Vagina (tissue), 2 donors: ENCODE measurements at places on chromosomes 11 and 22.
A peak's percentile ranks its signal among the peaks of the same experiment; 100 is the strongest.

DNA sequence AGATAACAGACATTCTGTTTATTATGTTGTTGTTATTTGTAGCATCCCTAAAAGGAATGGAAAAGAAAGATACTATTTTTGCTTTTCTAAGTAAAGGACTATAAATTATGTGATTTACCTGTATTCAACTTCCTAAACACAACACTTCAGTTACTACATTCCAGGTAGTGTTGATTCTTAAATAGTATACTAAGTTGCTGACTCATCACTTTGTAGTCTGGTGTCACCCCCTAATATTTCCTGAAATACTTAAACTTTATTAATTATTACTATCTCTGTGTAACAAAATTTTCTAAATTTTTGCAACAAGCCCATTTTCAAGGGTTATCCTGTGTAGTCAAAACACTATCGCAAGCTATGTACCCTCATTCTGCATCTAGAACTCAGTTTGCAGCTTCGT, 7.0 kb downstream of the SYTL2 start:
- no peaks in the 10 kb centered on the region for H3K27me3 ChIP-seq
- H3K36me3 ChIP-seq = no peaks in the 10 kb centered on the region
- no peaks in the 10 kb centered on the region for H3K4me1 ChIP-seq
- DNase-seq = no peak
- no peak overlapping the region for H3K4me3 ChIP-seq
- H3K27ac ChIP-seq = no peak overlapping the region

GRCh38 chr11:61053191-61053590, 49.1 kb upstream of the CD5 start:
- no peaks in the 10 kb centered on the region for H3K4me1 ChIP-seq
- no peak overlapping the region for H3K4me3 ChIP-seq
- no peaks in the 10 kb centered on the region for H3K36me3 ChIP-seq
- no peaks in the 10 kb centered on the region for H3K27me3 ChIP-seq
- no peak for DNase-seq
- H3K27ac ChIP-seq = no peak overlapping the region

DNA sequence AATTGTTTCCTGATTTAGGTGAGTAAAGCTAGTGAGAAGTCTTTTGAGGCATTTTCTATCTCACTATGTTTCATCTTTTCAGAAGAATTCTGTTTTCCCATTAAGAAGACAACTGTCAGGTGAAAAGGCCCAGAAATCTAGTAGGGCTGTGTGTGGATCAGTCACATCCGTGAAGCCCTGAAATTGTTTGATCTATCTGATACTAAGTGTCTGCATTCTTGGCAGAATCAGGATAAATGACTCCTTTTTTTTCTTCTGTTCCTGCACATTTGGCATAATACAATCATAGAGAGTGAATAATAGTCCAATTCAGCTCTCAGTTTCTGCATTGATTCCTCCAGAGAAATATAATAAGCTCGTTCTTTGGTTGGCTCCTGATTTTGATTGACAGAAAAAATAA, 208.3 kb downstream of the NAV2 start:
- no peaks in the 10 kb centered on the region for H3K27me3 ChIP-seq
- H3K4me1 ChIP-seq = peaks cover 11% of the 10 kb centered on the region
- no peak overlapping the region for H3K4me3 ChIP-seq
- no peaks in the 10 kb centered on the region for H3K36me3 ChIP-seq
- DNase-seq = no peak

- no peak overlapping the region for H3K4me3 ChIP-seq
- no peaks in the 10 kb centered on the region for H3K36me3 ChIP-seq
- H3K4me1 ChIP-seq = peaks cover 28% of the 10 kb centered on the region
- no peak for DNase-seq
- no peak overlapping the region for H3K27ac ChIP-seq
These were observed 130.2 kb downstream of the TRIM44 start for GRCh38 chr11:35792846-35793192.

GRCh38 chr22:43245717-43246116, 58.8 kb upstream of the TTLL12 start:
- no peaks in the 10 kb centered on the region for H3K27me3 ChIP-seq
- no peaks in the 10 kb centered on the region for H3K4me1 ChIP-seq
- no peak overlapping the region for H3K27ac ChIP-seq
- DNase-seq = no peak
- H3K4me3 ChIP-seq = no peak overlapping the region
- H3K36me3 ChIP-seq = no peaks in the 10 kb centered on the region

DNA sequence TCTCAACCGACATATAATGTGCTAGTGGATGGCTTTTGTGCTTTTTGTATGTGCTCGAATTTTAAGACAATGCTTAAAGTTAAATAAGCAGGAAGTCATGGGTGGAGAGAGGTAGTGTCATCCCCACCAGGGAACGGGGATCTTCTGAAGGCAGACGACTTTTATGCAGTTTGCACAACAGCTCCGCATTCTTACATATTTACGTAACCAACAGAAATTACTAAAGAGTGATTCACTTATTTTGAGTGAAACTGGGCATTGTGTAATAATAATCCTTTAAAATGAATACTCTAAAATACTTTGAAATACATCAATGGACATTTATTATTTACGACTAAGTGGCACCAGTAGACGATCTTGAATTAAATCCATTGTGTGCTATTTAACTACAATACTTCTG, 305.1 kb downstream of the CNTN5 start:
- no peak overlapping the region for H3K4me3 ChIP-seq
- H3K36me3 ChIP-seq = no peaks in the 10 kb centered on the region

GRCh38 chr11:7977232-7977917, 9.8 kb upstream of the EIF3F start:
- DNase-seq = no peak
- no peaks in the 10 kb centered on the region for H3K27me3 ChIP-seq
- no peak overlapping the region for H3K27ac ChIP-seq
- H3K4me3 ChIP-seq = no peak overlapping the region

- no peaks in the 10 kb centered on the region for H3K27me3 ChIP-seq
- no peaks in the 10 kb centered on the region for H3K36me3 ChIP-seq
- H3K27ac ChIP-seq = no peak overlapping the region
- DNase-seq = no peak
- H3K4me1 ChIP-seq = no peaks in the 10 kb centered on the region
These were observed 726.1 kb downstream of the FAM181B start for GRCh38 chr11:82007521-82007920.

DNA sequence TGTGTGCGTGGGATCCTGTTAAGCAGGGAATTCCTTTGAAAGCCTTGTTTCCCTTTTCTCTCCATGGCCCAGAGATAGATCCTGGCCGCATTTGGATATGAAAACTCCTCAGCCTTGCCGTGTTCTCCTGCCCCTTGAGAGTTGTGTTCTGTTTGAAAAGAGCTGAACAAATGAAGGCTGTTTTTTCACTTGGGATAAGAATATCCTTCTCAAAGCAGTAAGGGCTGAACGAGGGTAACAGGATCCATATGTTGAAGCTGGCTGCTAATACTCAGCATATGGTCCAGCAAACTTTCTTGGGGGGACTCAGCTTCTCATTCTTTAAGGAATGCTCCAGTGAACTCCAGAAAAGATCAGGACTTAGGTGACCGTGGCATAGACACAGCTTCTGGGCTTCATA, 114.5 kb upstream of the TTC12 start:
- no peak for DNase-seq
- H3K27ac ChIP-seq = no peak overlapping the region
- H3K4me3 ChIP-seq = no peak overlapping the region
- H3K4me1 ChIP-seq = peaks cover 7% of the 10 kb centered on the region
- H3K27me3 ChIP-seq = no peaks in the 10 kb centered on the region
- H3K36me3 ChIP-seq = no peaks in the 10 kb centered on the region

GRCh38 chr11:126926376-126926791, 74.2 kb downstream of the KIRREL3 start:
- no peak for DNase-seq
- no peaks in the 10 kb centered on the region for H3K36me3 ChIP-seq
- H3K27me3 ChIP-seq = no peaks in the 10 kb centered on the region

DNA sequence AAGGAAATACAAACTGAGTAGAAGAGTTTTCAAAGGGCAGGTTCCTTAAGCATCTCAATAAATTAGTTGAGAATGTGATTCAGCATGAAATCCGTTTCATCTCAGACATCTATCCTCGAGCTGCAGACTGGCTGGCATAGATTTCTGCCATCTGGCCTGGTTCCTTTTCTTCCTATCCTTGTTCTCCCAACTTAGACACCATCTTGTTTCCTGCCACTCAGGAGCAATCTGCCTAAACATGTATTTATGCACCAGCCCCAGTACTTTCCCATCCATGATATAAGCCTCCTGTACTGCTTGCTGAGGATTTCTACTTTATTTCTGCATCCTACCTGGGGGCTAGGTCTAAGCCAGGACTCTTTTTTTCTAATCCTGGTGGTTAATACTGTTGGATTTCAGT, 359.1 kb upstream of the C11orf87 start:
- no peak overlapping the region for H3K4me3 ChIP-seq
- H3K27me3 ChIP-seq = no peaks in the 10 kb centered on the region
- DNase-seq = no peak
- H3K27ac ChIP-seq = no peak overlapping the region
- H3K4me1 ChIP-seq = no peaks in the 10 kb centered on the region

DNA sequence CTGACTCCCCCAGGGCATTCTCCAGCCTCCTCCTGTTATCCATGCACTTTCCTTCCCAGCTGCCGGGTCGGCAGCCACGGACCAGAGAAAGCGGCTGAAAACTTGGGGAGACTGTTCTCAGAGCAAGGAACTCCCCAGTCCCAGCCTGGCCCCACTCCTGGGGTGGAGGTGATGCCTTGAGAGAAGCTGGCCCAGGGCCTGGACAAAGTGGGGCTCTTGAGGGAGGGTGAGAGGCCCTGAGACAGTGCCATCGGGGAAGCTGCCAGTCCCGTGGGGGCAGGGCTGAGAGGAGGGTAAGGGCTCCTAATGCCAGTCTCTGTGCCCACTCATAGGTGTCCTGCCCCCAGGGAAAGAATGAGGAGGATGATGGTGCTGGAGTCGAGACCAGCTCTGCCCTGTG, 53.8 kb downstream of the FLRT1 start:
- no peak overlapping the region for H3K4me3 ChIP-seq
- no peaks in the 10 kb centered on the region for H3K36me3 ChIP-seq
- H3K4me1 ChIP-seq = peaks cover 42% of the 10 kb centered on the region
- H3K27ac ChIP-seq = no peak overlapping the region

DNA sequence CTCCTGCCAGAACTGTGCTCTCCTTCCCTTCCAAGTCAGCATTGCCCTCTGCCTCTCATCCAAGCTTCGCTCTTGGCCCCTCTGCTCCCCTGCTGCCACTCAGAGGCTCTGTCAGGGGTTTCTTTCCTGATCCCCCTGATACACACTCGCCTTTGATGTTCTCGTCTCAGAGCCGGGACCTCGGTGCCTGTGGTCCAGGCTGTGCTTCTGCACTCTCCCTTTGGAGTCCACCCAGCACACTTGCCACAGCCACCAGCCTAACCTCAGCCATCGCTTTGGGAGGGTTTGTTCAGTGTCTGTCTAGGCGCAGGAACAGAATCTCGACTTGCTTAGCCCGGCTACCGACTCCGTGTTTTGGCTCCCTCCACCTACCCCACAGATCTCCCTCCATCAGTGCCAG, 29.1 kb downstream of the PPFIA1 start:
- no peak overlapping the region for H3K27ac ChIP-seq
- no peaks in the 10 kb centered on the region for H3K36me3 ChIP-seq
- no peaks in the 10 kb centered on the region for H3K27me3 ChIP-seq
- no peak for DNase-seq

DNA sequence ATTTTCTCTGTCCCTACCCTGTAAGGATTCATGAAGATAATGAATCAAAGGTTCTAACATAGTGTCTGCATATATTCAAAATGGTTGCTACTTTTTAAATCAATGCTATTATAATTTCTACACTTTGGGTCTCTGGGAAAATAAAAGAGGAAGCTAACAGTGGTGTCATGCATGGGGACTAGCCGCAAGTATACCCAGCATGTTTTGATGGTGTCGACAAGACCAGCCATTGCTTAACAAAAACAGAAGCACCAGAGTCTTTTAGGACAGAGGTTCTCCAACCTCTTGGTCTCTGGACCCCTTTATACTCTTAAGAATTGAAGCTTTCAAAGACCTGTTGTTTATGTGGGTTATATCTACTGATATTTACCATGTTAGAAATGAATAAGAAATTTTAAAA, 37.8 kb downstream of the RNF141 start:
- H3K4me1 ChIP-seq = no peaks in the 10 kb centered on the region
- H3K4me3 ChIP-seq = no peak overlapping the region
- no peaks in the 10 kb centered on the region for H3K36me3 ChIP-seq
- no peak for DNase-seq

DNA sequence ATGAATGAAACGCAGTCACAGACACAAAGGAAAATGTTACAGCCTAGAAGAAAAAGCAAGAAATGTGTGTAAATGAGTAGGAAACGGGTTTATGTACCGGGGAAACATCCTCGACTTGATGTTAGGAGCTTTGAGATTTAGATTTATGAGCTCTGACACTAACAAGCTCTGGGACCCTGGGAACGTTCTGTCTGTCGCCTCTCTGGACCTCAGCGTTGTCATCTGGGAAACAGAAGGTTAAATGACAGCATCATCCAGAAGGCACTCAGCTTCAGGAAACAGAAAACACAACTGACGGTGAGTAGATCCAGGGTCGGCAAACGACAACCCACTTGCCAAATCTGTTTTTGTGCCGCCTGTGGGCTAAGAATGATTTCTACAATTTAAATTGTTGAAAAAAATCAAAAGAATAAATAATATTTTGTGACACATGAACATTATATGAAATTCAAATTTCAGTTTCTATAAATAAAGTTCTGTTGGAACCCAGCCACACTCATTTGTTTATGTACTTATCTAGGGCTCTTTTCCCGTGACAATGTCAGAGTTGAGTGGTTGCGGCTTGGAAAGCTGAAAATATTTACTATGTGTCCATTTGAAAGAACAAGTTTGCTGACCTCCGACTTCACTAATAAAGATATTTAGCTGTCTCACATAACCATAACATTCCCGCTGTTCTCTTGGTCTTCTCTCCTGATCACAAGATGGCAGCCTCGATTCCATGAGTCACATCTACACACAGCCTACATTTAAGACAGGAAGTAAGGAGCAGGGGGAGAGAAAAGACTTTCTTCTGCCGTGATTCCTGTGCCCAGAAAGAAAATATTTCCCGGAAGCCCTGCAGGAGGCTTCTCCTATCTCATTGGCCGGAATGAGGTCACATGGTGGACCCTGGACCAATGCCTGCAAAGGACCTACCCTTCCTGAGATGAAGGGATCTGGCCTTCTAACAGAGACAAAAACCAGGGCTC, 47.1 kb upstream of the SYT13 start:
- DNase-seq = peak; percentile 81
- peak overlapping the region; percentile 59 for H3K27ac ChIP-seq
- H3K4me3 ChIP-seq = peak overlapping the region; percentile 13

- no peaks in the 10 kb centered on the region for H3K27me3 ChIP-seq
These were observed 205.3 kb downstream of the TBC1D22A start for GRCh38 chr22:46967445-46968358.

DNA sequence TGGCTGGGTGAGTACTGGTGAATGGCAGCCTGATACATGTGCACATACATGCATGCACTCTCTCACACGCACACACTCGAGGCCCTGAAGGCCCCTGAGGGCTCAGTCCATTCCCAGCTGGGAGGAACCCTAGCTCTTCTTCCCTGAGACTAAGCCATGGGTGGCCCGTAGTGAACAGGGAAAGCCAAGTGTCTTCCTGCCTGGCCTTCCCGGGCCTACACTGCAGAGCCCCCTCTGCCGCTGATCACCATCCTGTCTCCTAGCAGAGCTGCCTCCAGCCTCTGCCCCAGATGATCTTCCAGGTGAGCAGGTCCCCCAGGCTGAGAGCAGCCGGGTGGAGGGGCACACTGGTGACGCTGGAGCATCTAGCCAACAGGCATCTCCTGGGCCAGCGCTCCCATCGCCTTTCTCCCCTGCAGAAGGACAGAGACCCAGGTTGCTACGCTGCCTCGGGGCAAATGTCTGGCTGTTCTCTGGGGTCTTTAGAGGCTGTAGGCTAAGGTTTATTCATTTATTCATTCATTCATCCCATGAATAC, 57.3 kb downstream of the CD82 start:
- peaks cover 4% of the 10 kb centered on the region for H3K4me1 ChIP-seq
- peak; percentile 56 for DNase-seq
